ENCODE measurements at places on chromosomes 7 and 10.

GRCh38 chr10:124346831-124347230 is 71.9 kb downstream of the OAT start:
- no peak for DNase-seq

GRCh38 chr10:15324611-15325010 is 46.5 kb downstream of the FAM171A1 start:
- no peak for DNase-seq

DNA sequence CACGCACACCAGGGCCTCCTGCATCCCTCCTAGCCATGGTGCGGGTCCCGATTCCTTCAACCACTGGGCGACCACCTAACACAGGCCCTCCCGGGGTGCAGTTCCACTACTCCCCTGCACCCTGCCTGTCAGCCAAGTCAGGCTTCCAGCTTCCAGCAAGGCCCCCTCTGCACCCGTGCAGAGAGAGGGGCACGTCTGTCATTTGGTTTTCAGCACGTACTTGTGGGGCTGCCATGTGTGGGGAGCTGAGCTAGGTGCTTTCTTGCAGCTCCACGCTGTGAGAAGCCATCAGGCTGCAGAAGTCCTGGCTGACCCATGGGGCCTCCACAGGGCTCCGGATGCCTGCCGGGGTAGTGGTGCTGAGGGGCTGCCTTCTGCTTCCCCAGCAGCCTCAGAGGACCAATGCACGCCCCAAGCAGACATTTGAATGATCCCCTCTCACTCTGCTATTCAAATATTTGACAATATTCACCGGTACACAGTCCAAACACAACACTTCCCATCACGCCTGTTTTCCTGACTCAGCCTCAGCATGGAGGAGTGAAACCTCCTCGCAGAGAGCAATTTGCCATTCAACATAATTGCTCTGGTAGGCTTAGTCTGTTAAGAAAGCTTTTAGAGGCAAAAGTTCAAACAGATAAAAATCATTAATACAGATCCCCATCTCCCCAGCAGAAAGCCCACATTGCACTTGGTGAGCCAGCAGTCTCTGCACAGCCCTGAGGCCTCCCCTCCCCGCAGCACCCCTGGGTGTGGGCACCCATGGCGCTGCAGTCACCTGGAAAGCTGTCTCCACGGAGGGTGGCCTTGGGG is 449.9 kb downstream of the PTPRN2 start:
- DNase-seq = no peak

DNA sequence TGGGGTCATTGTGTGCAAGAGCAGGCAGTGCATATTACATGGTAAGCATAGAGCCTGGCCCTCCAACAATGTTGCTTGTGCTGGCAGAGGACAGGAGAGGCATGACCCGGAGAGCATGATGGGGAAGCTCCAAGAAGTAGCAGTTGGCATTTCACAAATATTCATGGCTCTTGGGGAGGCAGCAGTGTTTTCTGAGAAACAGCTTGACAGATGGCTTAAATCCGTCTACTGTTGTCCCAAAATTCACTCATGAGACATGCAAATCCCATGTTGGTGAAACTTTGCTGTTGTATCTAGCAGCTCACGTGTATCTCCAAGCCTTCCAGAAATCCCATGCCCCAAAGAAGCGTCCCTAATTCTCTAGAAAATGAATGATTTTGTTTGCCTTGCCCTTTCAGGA is 487.0 kb downstream of the SORCS3 start:
- no peak for DNase-seq

GRCh38 chr7:69748530-69748929 is 150.3 kb downstream of the AUTS2 start:
- no peak for DNase-seq

- no peak for DNase-seq
Measured at GRCh38 chr10:74752371-74753040, 73.9 kb upstream of the KAT6B start.

- DNase-seq = no peak
Measured at GRCh38 chr10:61732629-61733278, 70.0 kb downstream of the CABCOCO1 start.

DNA sequence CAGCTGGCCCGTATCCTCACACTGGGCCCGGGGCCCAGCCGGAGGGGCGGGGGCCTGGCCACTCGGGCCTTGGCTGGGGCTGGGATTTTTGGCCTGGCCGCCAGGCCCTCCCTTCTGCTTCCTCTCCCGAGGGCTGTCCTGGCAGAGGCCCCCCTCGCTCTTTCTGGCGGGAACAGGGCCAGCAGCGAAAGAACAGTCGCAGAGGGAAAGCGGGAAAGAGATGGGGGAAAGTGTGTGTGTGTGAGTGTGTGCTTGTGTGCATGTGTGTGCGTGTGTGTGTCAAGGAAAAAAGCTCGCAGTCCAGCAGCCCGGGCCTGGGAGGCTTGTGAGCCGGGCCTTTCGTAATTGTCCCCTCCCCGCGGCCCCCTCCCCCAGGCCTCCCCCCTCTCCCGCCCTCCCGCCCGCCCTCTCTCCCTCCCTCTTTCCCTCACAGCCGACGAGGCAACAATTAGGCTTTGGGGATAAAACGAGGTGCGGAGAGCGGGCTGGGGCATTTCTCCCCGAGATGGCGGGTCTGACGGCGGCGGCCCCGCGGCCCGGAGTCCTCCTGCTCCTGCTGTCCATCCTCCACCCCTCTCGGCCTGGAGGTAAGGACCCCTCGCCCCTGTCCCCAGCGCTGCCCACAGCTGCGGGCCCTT is at the start of gene ELN:
Gene ELN, plus strand, starts transcription at position 491 of the 638 bp plus-strand sequence. Its CDS starts 15 bp downstream, at position 506.
- DNase-seq = no peak

All from KG1 (cell line).